Right ventricle myocardium inferior (tissue), 1 donor: ENCODE measurements at places on chromosomes 13 and 19.

GRCh38 chr13:110230661-110231347 is 76.2 kb downstream of the COL4A1 start:
- no peak for DNase-seq

GRCh38 chr19:9650345-9650744 is 24.6 kb downstream of the ZNF562 start:
- no peak for DNase-seq

DNA sequence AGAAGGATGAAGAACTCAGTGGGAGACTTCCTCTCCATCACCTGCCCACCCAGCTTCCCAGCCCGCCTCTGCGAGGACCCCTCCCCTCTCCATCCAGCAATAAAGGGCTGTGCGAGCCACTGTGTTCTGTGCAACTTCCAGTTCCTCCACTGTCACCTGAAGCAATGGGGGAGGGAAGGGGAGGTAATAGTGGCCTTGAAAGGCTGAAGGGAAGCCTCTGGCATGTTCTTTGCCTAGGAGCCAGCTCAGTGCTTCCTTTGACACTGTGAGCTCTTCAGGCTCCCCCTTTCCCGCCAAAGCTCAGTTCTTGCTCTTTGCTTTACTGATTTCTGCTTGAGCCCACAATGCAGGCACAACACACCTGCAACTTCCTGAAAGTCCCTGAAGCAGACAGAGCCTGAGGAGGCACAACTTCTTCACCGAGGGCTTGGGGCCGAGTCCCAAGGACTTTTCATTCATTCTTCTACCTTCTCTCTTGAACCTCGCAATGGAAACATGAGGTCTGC is 73.2 kb upstream of the DOCK9 start:
- DNase-seq: no peak

DNA sequence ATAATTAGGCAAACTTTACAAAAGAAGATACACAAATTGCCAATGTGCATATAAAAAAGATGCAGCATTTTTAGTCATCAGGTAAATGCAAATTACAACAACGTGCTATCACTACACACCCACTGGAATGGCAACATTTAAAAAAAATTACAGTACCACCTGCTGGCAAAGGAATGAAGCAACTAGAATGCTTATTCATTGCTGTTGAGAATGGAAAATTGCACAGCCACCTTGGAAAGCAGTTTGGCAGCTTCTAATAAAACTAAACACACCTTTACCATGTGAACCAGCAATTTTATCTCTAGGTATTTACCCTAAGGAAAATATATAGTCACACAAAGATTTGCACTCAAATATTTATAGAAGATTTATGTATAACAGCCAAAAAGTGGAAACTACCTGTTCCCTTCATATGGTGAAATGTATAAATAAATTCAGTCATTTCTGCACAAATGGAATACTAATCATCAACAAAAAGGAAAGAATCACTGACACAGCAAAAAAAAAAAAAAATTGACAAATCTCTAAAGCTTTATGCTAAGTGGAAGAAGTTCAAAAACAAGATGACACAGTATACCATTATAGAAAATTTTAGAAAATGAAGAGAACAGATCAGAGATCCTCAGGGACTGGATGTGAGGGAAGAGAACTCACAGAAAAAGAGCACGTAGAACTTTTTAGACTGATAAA is 30.3 kb downstream of the OXGR1 start:
- no peak for DNase-seq

DNA sequence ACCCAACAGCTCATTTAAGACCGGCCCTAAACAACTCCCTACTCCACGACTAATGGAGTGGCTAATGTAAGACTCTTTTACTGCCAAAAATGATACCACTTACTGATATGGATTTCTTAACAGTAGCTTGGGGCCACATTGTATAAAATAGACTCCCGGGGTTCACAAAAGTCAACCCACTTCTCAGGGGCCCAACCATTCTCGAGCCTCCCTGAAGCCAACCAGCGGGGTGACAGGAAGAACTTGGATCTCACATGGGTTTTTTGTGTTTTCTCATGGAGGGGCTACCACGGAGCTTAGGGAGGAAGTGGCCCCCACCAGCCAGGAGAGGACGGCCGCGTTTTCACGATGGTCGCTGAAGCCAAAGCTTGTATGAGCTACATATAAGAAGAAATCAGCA is 8.1 kb downstream of the MCF2L start:
- no peak for DNase-seq

DNA sequence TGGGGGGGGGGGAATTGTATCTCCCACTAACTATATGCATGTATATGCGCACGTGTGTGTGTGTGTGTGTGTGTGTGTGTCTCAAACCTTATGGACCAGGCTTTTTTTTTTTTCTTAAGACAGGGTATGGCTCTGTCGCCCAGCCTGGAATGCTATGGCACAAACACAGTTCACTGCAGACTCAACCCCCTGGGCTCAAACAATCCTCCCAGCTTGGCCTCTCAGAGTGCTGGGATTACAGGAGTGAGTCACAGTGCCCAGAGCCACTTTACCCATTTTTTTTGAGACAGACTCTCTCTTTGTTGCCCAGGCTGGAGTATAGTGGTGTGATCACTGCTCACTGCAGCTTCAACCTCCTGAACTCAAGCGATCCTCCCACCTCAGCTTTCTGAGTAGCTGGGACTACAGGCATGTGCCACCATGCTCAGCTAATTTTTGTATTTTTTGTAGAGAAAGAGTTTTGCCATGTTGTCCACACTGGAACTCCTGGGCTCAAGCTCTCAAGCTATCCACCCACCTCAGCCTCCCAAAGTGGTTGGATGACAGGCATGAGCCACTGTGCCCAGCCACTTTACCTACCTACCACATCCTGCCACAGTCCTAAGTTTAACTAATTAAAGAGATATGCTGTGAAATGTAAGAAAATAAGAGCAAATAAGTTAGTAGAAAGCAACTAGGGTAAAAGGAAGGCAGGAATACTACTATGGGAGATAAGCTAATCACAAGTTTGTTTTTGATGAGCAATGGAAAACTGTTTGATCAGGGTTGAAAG is 2.4 kb downstream of the ZMYM5 start:
- DNase-seq: no peak

DNA sequence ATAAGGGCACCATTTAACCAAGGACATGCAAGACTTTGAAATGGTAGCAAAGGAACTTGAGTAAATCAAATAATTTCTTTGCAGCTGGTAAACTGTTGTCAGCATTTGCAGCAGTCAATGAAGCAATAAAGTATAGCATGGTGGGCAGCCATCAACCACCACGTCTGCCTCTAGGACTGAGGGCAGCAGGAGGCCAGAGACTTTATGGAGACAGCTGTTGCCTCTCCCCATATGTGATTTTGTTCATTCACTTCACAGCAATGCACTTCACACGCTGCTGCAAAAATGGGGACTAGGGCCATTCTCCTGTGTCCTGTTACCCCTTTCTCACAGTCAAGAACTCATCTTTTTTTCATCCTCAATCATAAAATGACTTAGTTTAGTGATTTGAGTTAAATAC is 51.3 kb upstream of the PCDH9 start:
- no peak for DNase-seq

DNA sequence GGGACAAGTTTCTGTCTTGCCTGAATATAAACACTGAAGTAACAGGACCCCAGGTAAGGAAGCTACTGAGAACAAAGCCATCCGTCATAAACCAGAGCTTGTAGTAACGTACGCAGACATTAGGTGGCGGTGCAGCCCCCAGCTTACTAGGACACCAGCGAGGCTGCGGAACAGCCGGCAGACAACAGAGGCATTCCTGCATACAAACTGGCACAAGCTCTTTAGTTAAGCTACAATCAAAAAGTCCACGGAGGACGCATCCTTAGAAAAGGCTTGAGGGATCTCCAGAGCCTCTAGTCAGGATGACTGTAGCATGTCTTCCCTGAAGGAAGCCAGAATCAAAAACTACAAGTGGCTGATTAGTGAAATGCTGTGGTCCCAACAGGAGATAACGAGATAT is 26.2 kb downstream of the ZNF160 start:
- peak; percentile 67 for DNase-seq

DNA sequence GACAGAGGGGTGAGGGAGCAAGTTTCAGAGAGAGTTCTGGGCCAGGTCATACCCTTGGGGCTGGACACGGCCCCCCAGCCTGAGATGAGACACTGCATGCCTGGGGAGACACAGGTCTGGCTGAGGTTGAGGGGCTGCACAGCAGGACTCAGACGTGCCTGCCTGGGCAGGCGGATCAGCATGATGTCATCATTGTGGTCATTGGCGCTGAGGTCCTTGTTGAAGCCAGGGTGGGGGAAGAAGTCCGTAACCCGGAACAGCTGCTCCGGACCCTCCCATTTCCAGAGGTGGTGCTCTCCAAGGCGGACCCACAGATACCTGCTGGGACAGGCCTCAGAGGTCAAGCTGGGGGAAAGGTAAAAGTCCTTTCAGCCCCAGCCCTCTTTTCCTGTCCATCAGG is 5.0 kb upstream of the KLK8 start:
- no peak for DNase-seq

DNA sequence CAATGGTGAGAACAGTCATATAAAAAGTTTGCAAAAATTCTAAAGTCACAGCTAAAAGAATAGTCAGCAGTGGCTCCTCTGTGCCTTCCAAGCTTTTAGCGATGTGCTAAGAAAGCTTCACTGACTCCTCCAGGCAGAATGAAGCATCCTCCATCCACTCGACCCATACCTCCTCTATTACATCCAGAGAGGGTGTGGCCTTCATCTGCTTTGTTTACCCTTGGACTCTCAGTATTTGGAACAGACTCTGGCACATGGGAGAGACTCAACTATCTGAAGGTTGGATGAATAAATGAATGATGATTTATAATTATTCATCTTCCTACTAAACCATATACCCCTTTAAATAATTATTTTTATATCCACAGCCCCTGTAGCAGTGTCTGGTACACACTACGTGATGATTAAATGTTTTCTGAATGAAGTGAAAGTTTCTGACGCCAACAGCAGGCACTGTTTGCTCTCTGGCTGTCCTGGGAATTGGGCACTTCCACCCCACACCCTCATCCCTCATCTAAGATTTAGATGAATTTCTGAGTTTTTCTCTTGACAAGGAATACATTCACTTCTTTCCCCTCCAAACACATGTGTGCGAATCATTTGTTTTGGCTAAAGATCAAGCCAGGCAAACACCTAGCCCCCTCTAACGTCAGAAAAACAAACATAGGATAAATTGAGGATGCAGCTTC is 93.9 kb downstream of the NUFIP1 start:
- DNase-seq: no peak

DNA sequence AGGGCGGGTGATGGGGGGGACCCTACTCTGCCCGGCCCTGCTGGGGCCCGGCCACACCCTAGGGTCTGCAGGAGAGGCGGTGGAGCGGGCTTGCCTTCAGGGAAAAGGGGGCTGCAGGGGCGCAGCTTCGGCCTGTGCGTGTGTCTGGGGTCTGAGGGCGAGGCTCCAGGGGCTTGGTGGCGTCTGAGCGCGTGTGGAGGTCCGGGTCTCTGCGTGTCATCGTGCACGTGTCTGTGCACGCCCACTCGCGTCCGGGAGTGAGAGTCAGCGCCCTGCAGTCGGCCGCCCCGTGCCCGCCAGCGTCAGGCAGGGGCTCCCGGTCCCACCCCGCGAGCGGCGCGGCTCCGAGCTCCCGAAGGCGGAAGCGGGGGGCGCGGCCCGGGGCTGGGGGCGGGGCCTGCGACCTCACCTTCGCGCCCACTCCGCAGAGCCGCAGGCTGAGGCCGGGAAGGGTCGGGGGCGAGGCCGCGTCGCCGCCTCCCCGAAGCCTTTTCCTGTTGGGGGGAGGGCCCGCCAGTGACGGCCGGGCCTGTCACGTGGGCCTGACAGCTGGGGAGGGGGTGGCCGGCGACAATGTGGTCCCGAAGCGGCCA is at the start of gene ARHGAP45:
TSS of gene ARHGAP45 (plus strand) at position 420 of the 593 bp plus-strand sequence. CDS start 239 bp downstream, outside the sequence.
- DNase-seq: peak; percentile 67

DNA sequence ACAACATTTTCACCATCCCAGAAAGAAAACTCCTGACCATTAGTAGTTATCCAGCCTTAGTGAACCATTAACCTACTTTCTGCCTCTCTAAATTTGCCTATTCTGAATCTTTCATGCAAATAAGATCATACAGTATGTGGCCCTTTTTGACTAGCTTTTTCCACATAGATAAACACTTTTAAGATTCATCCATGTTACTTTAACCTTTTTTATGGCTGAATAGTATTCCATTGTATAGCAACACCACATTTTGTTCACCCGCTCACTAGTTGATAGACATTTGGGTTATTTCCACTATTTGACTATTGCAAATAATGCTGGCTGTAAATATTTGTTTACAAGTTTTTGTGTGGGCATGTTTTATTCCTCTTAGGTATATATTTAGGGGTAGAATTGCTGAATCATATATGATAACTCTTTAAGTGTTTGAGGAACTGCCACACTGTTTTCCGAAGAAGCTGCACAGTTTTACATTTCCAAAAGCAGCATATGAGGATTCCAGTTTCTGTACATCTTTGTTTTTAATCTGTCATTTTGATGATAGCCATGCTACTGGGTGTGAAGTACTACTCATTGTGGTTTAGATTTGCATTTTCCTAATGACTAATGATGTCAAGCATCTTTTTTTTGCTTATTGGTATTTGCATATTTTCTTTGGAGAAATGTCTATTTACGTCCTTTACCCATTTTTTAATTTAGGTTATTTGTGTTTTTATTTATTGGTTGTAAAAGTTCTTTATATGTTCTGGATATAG is 17.1 kb downstream of the COG6 start:
- DNase-seq: no peak

DNA sequence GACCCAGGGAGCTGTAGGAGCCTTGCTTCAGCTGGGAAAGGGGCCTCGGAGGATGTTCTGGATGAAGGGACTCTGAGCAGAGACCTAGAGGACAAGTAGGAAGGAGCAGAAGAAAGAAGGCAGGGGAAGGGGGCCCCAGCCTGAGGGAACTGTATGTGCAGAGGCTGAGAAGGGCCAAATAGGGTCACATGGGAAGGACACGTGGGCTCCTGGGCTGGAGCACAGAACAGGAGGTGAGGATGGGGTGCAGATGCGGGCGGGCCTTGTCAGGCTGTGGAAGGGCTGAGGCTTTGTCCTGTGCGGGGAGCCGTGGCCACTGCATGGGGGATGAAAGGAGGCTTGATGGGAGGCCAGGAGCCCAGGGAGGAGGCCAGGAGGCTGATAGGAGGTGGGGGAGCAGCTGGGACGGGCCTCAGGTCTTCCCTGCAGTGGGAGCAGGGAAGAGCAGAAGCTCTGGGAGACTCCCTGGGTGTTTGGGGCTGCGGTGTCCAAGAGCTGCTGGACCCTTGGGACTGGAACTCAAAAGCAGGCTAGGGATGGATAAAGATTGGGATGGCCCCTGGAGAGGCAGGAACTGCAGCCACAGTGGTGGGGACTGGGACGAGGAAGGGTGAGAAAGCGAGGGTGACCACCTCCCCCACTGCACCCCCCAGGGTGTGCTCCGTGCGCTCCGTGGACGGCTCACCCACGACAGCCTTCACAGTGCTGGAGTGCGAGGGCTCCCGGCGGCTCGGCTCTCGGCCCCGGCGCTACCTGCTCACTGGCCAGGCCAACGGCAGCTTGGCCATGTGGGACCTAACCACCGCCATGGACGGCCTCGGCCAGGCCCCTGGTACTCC is 11.4 kb upstream of the LTBP4 start:
- peak; percentile 21 for DNase-seq

DNA sequence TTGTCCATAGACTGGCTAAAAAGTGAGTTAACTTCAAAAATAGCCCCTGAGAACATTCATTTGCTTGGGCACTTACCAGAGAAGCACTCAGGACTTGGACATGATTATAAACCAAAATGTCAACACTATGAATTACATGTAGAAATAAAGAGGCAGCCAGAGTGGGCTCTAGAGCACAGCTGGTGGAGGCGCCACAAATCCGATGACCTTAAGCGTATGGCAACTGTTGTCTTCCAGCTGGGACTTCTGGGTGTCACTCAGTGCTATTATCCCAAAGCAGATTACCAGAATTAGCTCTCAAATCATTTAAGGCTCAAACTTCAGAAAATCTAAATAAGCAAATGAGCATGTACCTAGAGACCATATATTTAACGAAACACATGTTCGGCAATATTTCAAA is 1255.5 kb upstream of the SLC10A2 start:
- no peak for DNase-seq
